ENCODE measurements at places on chromosomes 3 and 15. TPM values are rescaled to one million over a fixed set of nuclear protein-coding genes. Genes with fewer than 3 reads are reported as not detected.

- no peak for DNase-seq
Measured at GRCh38 chr15:85456798-85457197, 76.4 kb downstream of the AKAP13 start.

DNA sequence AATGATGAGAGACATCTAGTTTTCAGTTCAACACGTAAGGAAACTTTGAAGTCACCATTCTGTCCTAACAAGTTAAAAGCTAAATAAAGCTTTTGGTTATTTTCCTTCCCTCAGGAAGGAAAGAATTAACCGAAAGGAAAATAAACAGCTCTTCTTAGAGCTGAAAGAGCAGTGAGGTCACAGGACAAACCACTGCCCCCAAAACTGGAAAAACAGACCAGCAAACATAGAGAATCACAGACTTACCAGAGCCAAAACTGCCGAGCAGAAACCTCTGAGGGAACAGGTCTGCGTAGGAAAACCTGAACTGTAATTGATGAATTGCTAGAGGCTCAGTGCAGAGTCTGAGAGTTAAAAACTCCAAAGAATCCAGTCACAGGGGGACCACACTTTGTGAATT, 14.7 kb downstream of the USP50 start:
- DNase-seq, result no peak

DNA sequence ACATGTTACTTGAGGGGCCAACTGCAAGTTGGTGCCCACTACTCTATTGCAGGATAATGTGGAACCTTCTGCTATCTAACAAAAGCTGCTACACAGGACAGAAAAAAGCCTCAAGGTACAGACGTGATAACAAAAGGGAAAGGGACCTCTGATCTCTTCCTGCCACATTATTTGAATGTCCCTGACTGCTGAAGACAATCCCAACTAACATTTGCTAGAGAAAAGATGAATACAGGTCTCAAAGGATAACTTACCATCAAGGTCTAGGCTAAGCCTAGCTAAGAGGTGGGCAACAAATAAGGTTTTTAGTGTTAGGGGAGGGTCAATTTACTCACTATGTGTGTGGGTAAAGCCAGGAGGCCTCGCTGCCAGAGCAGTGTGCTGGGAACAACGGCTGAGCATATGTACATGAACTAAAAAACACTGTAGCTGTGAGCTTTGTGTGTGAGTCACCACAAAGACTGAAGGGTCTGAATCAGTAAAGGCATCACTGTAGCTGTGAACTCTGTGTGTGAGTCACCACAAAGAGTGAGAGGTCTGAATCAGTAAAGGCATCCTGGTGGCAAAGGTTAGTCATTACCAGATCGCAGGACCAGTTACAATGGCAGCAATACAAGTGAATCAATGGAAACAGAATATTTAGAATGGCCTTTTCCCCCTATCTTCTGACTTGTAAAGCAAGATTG, 111.7 kb downstream of the LMLN start:
- peak; percentile 56 for DNase-seq

DNA sequence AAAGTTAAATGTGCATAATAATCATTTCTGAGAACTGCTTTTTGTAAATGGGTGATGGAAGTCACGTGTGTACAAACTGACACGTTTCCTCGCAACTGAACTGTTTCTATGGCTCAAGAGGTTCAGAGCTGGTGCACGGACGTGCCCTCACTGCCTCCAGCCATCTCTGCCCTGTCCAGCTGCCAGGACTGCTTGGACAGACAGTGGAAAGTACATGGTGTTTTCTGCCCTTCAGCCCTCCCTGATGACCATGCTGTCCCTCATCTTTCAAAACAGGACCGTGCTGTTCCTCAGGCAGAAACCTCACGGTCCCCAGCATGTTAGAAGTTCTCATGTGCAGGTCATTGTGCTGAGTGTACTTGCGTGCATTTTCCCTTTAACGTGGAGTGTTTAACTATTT, 38.7 kb downstream of the GJD2 start:
- no peak for DNase-seq

Gene PROK2
- 1.2 TPM for total RNA-seq

Gene MKRN3
- not detected for total RNA-seq

Gene PCOLCE2
- total RNA-seq, result 6.4 TPM

Gene SMCO1
- total RNA-seq, result not detected

GRCh38 chr3:45056608-45057301, 30.7 kb downstream of the CLEC3B start:
- peak; percentile 55 for DNase-seq

DNA sequence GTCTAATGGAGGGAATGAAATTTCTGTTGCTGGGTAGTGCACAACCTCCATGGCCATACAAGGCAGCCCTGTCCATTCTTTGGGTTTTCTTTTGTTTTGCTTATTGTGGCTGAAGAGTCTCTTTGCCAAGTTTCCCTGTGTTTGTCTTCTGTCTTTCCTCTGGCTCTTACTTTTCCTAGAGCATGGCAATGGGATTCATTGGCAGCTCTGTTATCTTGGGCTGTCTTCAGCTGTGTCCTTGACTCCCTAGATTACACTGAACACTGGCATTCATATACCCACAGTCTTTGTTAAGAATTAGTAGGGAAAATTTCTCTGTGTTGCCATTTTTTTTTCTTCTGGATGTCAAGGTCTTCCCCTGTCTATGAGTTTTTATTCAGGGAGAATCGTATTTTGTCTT, 16.1 kb upstream of the DCBLD2 start:
- no peak for DNase-seq

DNA sequence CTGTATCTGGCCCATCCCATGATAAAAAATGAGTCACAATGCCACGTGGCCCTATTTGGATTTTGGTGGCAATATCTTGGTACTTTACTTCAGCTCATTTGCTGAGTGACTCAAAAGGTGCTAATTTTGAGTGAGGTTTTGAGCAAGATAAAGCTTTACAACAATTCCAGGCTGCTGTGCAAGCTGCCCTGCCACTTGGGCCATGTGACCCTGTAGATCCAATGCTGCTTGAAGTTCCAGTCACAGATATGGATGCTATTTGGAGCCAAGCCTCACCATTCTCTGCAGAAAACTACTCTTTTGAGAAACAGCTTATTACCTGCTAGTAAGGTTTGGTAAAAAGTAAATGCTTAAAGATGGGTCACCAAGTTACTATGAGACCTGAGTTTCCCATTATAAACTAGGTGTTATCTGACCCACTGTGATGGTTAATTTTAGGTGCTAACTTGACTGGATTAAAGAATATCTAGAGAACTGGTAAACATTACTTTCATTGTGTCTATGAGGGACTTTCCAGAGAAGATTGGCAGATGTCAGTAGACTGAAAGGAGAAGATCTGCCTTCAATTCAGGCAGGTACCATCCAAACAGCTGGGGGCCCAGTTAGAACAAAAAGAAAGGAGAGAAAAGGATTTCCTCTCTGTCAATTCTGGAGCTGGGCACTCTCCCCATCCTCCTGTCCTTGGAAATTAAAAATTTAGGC, 1083.9 kb downstream of the DIPK2A start:
- no peak for DNase-seq

Gene NGLY1
- total RNA-seq, result 37.0 TPM

DNA sequence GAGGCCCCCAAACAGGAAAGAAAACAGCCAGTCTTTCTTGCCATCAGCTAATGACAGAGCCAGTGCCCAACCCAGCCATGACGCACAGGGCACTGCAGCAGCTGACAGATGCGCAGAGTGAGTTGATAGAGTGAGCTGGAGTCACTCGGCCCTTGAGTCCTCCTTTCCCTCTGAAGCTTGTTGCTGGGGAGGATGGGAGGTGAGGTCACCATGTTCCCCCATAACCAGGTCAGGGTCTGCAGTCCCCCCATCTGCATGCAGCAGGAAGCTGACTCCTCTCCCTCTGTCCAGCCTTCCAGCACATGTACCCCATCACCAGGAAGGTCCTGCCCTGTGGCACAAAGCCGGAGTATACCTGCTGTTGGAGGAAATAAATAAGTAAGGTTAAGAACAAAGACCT, 174.6 kb downstream of the ABHD5 start:
- DNase-seq, result no peak

GRCh38 chr3:139307072-139307491, 36.7 kb upstream of the MRPS22 start:
- no peak for DNase-seq

Gene SCN11A
- not detected for total RNA-seq

DNA sequence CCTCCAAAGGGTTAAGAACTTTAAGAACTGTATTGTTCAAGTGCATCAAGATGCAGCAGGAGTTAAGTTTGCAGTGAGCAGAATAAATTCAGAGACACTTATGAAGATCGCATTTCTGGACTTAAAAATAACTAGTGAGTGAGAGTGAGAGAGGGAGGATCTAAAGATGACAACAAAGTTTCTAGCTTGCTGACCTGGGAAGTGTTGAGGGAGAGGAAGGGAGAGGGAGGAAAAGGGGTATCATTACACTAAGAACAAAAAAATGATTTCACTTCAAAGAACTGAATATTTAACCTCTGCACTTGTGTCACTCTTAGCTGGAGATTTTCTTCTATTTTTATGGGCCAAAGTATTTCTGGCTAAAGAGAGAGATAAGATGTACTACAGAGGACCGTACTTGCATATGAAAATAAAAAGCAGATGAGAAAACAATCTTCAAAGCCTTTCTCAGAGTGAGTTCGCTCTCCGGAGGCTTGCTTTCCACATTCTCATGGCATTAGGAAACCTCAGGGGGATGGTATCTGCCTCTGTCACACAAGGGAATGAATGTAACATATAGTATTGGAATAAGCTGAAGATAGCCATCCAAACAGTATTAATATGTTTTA, 91.4 kb upstream of the TJP1 start:
- DNase-seq, result no peak

GRCh38 chr3:128354788-128355542, 111.7 kb downstream of the DNAJB8 start:
- DNase-seq, result no peak

- no peak for DNase-seq
Measured at GRCh38 chr3:128334086-128334645, 132.5 kb downstream of the DNAJB8 start.

- no peak for DNase-seq
Measured at GRCh38 chr3:30189900-30190299, 416.5 kb upstream of the TGFBR2 start.

GRCh38 chr3:131608741-131609140, 106.0 kb upstream of the MRPL3 start:
- no peak for DNase-seq

DNA sequence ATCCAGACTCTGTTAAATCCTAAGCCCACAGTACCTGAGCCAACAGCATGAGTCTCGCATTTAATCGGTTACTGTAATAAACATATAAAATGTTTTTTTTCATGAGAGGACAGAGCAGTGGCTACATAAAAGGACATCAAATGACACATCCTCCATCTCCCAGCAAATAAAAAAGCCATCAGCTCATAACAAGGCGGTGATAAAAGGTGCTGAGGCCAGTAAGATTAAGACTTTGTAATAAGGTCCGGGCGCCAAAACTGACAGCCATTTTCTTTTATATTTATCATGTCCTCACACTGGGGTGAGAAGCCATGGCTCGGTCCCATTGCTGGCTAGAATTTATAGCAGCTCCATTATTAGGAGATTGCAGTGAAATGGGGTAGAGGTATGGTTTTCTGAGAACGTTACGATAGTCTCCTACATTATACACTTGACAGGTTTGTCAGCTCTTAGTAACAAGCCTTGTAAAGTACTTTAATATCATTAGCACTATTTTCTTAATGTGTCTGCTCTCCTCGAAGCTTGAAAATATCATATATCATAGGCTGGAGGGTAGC, 977.8 kb upstream of the NR2F2 start:
- no peak for DNase-seq

Gene C2CD4A
- total RNA-seq, result 0.34 TPM

GRCh38 chr3:114809668-114810413, 337.2 kb downstream of the ZBTB20 start:
- no peak for DNase-seq

Gene DUOXA1
- total RNA-seq, result 1.1 TPM

Gene GRK7
- not detected for total RNA-seq

Gene TEX55
- not detected for total RNA-seq

Gene NOX5
- not detected for total RNA-seq

Gene GOLGA8R
- total RNA-seq, result 0.90 TPM

DNA sequence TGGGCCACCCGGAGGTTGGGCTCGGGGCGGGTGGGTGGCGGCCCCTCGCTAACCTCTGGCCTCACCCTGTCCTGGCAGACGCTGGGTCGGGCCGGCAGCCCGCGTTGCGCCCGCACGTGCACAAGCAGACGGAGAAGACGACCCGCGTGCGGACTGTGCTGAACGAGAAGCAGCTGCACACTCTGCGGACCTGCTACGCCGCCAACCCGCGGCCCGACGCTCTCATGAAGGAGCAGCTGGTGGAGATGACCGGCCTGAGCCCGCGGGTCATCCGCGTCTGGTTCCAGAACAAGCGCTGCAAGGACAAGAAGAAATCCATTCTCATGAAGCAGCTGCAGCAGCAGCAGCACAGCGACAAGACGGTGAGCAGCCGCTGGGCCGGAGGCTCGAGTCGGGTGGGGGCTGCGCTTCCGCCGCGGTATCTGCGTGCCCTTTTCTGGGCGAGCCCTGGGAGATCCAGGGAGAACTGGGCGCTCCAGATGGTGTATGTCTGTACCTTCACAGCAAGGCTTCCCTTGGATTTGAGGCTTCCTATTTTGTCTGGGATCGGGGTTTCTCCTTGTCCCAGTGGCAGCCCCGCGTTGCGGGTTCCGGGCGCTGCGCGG, 3.7 kb downstream of the ISL2 start:
- no peak for DNase-seq

GRCh38 chr15:74787251-74788041, 5.6 kb downstream of the CSK start:
- peak; percentile 88 for DNase-seq

Gene FBXO40
- total RNA-seq, result not detected

Gene MASP1
- total RNA-seq, result not detected

Gene LMCD1
- 4.5 TPM for total RNA-seq

Gene GOLGA6L2
- not detected for total RNA-seq

DNA sequence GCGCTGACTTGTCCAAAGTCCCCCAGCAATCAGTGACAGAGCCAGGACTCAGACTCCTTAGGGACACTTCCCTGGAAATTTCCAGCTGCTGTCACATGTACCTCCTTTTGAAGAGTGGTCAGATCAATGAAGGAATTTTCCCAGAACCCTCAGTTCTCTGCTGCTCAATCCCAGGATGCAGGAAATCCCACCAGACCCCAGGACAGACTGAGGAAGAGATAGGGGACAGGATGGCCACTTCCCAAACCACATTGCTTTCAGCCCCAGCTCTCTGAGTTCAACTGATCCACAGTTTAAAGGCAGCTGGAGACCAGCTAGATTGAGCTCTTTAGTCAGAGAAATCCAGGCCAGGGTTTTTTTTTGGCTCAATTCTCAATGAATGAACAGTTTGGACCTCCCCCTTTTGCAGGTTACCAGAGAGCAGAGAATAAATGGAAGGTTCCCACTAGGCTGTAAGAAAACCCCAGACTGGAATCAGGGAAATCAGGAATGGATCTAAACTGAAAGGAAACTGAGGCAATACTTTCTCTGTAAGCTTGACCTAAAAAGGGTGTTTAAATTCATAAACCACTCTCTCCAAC, 1.5 kb downstream of the CYP1A1 start:
- peak; percentile 83 for DNase-seq

DNA sequence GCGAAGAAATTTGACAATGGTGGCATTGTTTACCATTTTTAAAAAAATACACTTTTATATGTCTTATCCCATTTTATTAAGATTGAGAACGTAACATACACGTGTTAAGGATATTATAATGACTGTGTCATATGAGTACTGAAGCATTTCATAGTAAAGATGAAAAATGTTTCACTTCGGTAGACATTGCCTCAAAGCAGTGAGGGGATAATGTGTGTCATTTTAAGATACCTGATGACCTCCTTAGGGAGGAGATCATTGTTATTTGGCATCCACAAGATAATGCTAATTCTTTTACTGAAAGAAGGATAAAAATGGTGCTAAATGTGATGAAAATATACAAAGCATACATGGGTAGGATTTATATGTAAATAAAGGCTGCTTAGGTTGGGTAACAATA, 107.3 kb downstream of the STAC start:
- DNase-seq, result no peak

Gene TM4SF4
- not detected for total RNA-seq

- no peak for DNase-seq
Measured at GRCh38 chr3:4323246-4324027, 20.3 kb downstream of the SETMAR start.

Measured in A673 (cell line).